Cardiac muscle cell (in vitro differentiated cells and primary cell): ENCODE measurements at places on chromosomes 7 and 10. TPM values are rescaled to one million over a fixed set of nuclear protein-coding genes. Genes with fewer than 3 reads are reported as not detected.
A peak's percentile ranks its signal among the peaks of the same experiment; 100 is the strongest.

Gene FAM25A
- not detected in 2 replicates for polyA plus RNA-seq

Gene EIF3A
- 56.7 and 73.9 TPM in 2 replicates for polyA plus RNA-seq

GRCh38 chr10:114931072-114931679, 6.8 kb upstream of the TRUB1 start:
- DNase-seq: no peak

- peak; percentile 64 for DNase-seq
These were observed 40.8 kb downstream of the HK1 start for GRCh38 chr10:69318867-69319727.

GRCh38 chr7:151472644-151473380, 32.9 kb upstream of the CRYGN start:
- DNase-seq: no peak

GRCh38 chr7:149818536-149818840, 19.7 kb upstream of the ZNF862 start:
- DNase-seq: no peak

Gene FGFR2
- polyA plus RNA-seq: 47.5 and 51.3 TPM in 2 replicates

- no peak for DNase-seq
These were observed 16.3 kb downstream of the MINDY4 start for GRCh38 chr7:30787486-30787885.
